ENCODE measurements at places on chromosomes 6 and 20. TPM values are rescaled to one million over a fixed set of nuclear protein-coding genes. Genes with fewer than 3 reads are reported as not detected.

The LY6G6C gene
- total RNA-seq = not detected

The GSTA2 gene
- total RNA-seq = not detected

- no peaks in the 10 kb centered on the region for H3K27me3 ChIP-seq
- H3K36me3 ChIP-seq = no peaks in the 10 kb centered on the region
- H3K4me3 ChIP-seq = no peak overlapping the region
- DNase-seq = no peak
- no peak overlapping the region for H3K27ac ChIP-seq
Measured at GRCh38 chr6:16311763-16312162, 73.4 kb downstream of the GMPR start.

The CRISP2 gene
- total RNA-seq = not detected

The ZBTB22 gene
- 12.9 TPM for total RNA-seq

The BNIP5 gene
- total RNA-seq = not detected

GRCh38 chr20:30611239-30611984, 646.1 kb upstream of the DEFB115 start:
- no peaks in the 10 kb centered on the region for H3K4me1 ChIP-seq
- H3K36me3 ChIP-seq = no peaks in the 10 kb centered on the region
- H3K4me3 ChIP-seq = no peak overlapping the region
- H3K27me3 ChIP-seq = no peaks in the 10 kb centered on the region
- H3K27ac ChIP-seq = no peak overlapping the region

GRCh38 chr20:63819224-63819921, 11.7 kb downstream of the ZBTB46 start:
- peaks cover 12% of the 10 kb centered on the region for H3K4me1 ChIP-seq
- DNase-seq = no peak
- H3K27me3 ChIP-seq = no peaks in the 10 kb centered on the region
- no peak overlapping the region for H3K4me3 ChIP-seq

DNA sequence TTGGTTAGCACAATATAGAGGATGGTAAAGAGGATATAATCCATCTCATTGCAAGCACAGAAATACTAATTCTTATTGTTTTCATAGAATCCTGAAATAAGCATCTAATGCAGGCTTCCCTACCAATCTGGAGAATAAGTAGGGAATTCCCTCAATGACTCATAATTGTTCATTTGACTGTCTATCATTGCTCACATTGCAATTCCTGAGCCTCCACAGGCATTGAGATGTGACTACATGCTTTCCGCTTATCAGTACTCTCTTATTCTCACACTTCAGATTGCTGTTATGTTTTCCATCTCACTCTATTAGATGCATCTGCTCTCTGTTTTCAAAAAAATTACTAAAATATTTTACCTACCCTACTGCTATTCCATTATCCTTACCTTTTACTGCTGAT, 216.2 kb upstream of the PRSS16 start:
- no peak overlapping the region for H3K27ac ChIP-seq
- no peaks in the 10 kb centered on the region for H3K4me1 ChIP-seq
- H3K36me3 ChIP-seq = no peaks in the 10 kb centered on the region
- no peak for DNase-seq
- no peak overlapping the region for H3K4me3 ChIP-seq

DNA sequence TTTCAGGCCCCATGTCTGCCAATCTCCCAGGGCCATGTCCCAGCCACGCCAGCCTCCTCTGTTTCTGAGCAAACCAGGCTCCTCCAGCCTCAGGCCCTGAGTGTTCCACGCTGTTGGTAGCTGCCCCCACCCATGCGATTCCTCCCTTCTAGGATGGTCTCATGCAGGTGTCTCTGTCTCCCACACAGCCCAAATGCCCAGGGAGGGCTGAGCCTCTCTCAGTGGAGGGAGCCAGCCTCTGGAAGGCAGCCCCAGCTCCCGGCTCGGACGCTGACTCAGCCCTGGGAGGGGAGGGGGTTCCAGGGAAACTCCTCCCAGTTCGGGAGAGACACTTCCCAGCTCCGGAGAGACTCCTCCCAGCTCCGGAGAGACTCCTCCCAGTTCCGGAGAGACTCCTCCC, 122.9 kb upstream of the AFDN start:
- peaks cover 22% of the 10 kb centered on the region for H3K27me3 ChIP-seq
- DNase-seq = no peak
- H3K4me1 ChIP-seq = peaks cover 13% of the 10 kb centered on the region
- H3K27ac ChIP-seq = no peak overlapping the region
- no peak overlapping the region for H3K4me3 ChIP-seq
- no peaks in the 10 kb centered on the region for H3K36me3 ChIP-seq

DNA sequence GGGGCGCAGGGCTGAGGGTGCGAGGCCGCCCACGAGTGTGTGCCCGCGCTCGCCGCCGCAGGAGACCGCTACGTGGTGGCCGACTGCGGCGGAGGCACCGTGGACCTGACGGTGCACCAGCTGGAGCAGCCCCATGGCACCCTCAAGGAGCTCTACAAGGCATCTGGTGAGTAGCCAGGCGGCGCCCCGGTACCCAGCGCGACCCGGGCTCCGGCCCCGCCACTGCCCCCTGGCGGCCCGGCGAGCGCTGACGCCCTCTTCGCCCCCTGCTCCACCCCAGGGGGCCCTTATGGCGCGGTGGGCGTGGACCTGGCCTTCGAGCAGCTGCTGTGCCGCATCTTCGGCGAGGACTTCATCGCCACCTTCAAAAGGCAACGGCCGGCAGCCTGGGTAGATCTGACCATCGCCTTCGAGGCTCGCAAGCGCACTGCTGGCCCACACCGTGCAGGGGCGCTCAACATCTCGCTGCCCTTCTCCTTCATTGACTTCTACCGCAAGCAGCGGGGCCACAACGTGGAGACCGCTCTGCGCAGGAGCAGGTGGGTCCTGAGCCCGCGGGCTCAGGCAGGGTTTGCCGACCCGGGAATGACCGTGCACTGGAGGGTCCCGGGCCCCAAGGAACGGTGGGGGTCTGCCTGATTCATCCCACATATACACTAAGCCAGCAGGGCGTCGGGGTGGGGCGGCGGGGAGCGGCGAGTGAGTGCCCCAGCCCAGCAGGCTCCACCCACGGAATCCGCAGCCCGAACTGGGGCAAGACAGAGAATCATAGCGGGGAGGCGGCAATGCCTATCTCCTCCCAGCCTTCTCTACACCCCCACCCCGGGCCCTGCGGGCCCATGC, 17.4 kb downstream of the HSPA12B start:
- H3K27me3 ChIP-seq = no peaks in the 10 kb centered on the region
- peaks cover 38% of the 10 kb centered on the region for H3K4me1 ChIP-seq
- peaks cover 43% of the 10 kb centered on the region for H3K36me3 ChIP-seq
- H3K27ac ChIP-seq = no peak overlapping the region

DNA sequence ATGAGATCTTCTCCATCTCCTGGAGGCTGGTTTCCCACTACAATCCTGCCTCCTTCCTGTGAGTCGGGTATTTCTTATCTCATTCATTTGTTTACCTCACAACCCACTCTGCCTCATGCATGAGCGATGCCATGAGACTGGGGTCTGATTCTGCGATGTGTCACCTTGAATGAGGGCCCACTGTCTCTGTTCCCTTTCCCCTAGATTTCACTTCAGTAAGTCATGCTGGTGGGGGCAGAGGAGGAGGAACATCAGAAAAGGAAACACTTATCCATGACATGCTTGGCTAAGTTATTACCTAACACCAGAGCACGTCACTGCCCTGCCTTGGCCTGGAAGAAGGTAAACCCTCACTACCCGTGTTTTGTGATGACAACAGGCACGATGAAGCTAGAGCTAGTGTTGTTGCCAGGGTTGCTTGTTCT, 337.4 kb upstream of the PRDM1 start:
- no peak for DNase-seq
- no peak overlapping the region for H3K27ac ChIP-seq
- H3K4me3 ChIP-seq = no peak overlapping the region
- H3K27me3 ChIP-seq = no peaks in the 10 kb centered on the region
- no peaks in the 10 kb centered on the region for H3K36me3 ChIP-seq

The SMPDL3A gene
- total RNA-seq = 7.0 TPM

The WDR27 gene
- 18.4 TPM for total RNA-seq

DNA sequence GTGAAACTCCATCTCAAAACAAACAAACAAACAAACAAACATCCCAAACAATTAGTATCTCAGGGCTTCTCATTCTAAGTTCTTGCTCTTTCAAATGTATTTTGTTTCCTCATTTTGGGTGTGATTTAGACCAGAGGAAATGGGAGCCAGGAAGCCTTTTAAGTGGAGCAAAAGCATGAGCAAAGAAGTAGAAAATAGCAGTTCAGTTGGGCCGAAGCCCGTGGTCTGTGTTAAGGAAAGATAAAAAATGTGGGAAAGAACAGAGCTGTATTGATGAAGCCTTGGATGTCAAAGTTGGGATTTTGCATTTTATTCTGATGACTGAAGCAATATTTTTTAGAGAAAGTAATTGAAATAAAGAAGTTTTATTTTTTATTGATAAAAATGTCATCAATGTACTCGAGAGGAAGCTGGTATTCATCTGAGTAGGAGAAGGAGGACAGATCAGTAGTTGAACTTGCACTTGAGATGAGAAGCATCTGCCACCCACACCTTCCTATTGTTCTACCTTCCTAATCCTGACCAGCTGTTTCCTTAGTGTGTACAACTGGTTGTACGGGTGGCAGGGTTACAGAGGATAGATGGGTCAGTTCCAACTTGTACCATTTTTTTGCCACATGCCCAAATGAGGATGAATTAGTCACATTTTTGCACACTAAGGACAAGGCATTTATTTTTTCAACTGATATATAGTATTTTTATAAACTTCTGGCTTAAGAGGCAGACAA, 56.1 kb downstream of the KIAA0408 start:
- no peaks in the 10 kb centered on the region for H3K36me3 ChIP-seq
- H3K27me3 ChIP-seq = no peaks in the 10 kb centered on the region
- H3K4me1 ChIP-seq = no peaks in the 10 kb centered on the region

DNA sequence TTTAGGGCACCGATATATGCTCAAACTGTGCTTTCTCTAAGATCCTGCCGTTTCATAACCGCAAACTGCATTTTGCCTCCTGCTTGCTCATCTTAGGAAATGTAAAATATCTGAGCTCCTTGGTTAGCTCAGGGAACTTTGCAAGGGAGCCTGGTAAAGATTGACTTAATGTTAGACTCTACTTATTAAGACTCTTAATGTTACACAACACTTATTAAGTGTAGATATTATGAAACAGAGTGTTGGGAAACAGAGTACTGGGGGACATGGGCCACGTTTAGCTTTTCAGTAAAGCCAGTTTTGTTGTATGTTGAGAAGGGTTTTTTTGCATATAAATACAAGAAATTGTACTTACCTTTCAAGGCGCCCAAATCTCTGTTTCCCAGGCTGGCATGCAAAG, 1.9 kb downstream of the LTV1 start:
- H3K4me1 ChIP-seq = peaks cover 11% of the 10 kb centered on the region
- no peak overlapping the region for H3K4me3 ChIP-seq
- H3K27ac ChIP-seq = no peak overlapping the region
- no peaks in the 10 kb centered on the region for H3K27me3 ChIP-seq
- no peak for DNase-seq

DNA sequence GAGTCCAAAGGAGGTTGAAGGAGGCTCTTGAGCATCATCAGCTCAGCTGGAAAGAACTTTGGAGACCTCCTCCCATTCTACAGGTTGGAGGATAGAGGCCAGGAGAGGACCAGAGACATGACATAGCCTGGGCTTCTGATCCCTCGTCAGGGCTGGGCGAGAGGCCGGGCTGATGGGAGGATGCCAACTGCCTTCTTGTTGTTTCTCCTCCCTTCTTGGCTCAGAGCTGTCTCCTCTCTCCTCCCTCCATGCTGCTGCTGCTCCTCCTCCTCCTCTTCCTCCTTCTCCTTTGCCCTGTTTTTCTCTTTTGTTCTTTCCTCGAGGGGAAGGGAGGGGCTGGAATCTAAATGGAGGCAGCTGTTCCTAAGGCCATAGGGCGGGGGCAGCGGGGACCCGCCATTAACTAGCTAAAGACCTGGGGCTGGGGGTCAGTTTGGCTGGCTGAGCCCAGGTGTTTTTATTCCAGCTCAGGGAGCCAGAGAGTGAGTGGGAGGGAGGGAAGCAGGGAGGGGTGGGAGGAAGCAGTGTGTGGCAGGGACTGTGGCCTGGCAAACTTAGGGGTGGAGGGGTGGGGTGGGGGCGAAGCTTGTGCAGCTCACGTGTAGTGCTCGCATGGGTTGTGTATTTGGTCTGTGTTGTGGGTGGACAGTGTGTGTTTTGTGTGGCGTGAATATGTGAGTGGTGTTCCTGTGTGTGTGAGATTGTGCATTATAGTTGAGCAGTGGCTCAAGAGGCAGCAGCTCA, 84.8 kb downstream of the CD40 start:
- H3K4me3 ChIP-seq = no peak overlapping the region
- DNase-seq = no peak
- no peaks in the 10 kb centered on the region for H3K27me3 ChIP-seq
- no peak overlapping the region for H3K27ac ChIP-seq

DNA sequence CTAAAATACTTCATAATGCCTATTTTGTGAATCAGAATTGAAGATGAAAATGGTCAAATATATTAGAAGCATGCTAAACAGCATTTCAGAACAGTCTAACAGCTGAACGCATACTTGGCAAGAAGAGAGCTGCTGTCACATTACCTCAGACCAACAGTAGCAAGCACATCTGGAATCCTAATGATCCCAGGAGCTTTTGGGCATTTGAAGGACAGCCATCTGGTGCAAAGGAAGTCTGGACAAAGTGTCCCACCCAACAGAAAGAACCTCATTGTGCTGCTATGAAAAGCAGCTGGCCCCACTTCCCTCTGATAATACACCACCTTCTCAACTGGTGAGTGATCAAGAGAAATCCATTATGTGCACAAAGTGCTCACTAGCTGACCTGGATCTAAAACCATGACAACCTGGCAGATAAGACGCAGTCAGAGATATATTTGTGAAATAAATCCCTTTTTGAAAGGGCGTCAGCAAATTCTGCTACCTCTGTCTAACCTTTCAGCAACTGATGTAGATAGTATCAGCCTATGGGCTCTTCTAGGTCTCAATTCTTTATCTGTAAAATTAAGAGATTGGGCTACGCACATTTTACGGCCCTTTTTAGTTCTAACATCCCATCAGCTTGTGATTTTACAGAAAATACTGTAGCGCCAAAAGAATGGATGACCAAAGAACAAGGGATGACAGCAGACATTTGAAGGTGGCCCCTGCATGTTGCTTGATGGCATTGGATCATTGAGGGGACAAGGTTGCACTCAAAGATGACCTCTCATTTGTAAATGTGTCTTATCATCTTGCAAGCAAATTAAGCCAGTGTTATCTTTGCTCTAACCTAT, 78.7 kb downstream of the SGK1 start:
- H3K27ac ChIP-seq = no peak overlapping the region
- H3K36me3 ChIP-seq = no peaks in the 10 kb centered on the region
- no peaks in the 10 kb centered on the region for H3K4me1 ChIP-seq
- no peak overlapping the region for H3K4me3 ChIP-seq

The OOEP gene
- not detected for total RNA-seq

The REM1 gene
- 5.8 TPM for total RNA-seq

DNA sequence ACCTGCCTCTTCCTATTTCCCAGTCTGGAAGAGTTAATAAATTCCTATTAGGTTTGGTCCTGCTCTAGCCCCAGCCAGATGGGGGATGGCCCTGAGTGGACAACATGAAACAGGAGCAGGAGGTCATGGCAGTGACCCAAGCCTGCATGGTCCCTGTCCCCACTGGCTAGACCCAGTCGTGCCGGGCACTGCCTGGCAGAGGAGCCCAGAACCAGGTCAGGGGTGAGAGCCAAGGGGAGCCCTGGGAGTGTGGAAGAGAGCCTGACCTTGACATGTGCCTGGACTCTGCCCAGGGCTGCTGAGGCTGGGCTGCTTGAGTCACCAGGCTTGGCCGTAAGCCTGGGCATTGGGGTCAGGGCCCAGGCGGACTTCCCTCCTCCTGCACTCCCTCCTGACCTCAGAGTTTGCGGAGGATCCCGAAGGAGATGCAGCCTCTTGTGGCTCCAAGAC, 3.6 kb downstream of the AVP start:
- H3K27me3 ChIP-seq = no peaks in the 10 kb centered on the region
- H3K36me3 ChIP-seq = no peaks in the 10 kb centered on the region
- H3K4me3 ChIP-seq = no peak overlapping the region
- no peak overlapping the region for H3K27ac ChIP-seq
- no peak for DNase-seq

The NRSN1 gene
- 0.26 TPM for total RNA-seq

All from esophagus muscularis mucosa (tissue), 4 donors.